Left hindlimb (tissue), 1 donor: ENCODE measurements at places on chromosomes 6 and 20.

DNA sequence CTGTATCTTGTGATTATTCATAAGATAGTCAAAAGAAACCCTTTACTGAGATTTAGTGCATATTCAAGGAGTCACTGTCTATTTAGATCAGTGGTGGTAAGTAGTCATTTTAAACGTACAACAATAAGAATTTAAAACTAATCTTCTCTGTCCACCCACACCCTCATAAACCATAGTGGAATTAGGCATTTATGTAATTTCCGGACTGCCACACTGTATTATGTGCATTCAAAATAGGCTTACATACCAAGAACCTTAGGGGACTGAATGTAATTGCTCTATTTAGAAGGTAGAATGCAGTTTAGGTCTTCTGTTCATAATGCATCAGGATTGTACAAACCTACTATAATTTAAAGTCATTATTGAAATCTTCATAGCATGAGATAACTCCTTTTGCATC, 685.4 kb downstream of the TENT5A start:
- DNase-seq = no peak

GRCh38 chr6:140970485-140970884, 1162.2 kb upstream of the GJE1 start:
- DNase-seq = no peak

GRCh38 chr20:59146780-59147565, 16.6 kb upstream of the ZNF831 start:
- no peak for DNase-seq

DNA sequence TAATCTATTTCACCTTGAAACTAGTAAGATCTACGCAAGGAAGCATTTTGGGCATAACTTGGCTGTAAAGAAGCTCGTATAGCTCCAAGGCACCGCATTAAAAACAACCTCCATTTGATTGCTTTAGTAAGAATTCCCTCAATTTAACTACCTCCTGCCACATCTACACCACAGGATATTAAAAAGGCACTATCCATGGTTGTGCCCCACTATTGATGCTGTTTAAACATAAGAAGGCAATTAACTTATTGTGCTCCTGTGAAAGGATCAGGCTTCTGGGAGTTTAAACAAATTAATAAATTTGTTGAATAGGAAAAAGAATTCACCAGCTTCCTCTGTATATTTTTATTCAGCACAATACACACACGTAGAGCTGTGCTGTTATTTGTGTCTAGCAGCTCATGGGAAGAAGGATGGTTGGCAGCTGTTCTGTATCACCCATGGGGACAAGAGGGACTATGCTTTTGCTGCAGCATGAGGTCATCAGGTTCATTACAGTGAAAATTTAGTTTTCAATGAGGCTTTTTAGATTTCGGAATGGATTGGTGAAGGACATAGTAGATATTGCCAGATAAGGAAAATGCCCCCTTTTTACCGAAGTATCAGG, 513.3 kb downstream of the HAO1 start:
- DNase-seq = no peak

DNA sequence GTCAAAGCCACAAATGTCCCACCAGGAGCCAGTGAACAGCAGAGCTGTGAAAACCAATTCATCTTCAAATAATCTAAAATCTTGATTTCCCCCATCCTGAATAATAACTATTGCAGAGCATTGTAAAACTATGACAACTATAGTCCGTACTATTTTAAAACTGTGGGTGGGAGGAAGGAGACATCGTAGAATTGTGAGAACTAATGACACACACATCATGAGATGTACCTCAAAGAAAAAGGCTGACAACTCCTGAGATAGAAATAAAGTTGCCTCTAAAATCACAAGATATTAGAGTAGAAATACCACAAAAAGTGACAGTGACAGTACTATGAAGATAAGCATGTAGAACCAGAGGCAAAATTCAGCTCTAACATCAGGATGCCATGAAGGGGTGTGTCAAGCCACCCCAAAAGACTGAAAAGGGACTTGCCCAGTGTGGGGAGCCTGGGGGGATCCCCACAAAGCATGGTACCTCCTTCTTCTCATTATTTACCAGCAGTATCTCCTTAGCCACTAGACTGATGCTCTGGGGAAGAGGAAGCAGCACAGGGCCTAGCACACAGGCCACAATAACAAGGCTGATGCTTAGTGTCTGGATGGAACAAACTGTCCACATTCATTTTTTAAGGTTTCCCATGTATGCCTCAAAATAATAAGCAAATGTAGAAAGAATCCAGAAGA, 13.4 kb downstream of the NAPB start:
- DNase-seq = no peak

DNA sequence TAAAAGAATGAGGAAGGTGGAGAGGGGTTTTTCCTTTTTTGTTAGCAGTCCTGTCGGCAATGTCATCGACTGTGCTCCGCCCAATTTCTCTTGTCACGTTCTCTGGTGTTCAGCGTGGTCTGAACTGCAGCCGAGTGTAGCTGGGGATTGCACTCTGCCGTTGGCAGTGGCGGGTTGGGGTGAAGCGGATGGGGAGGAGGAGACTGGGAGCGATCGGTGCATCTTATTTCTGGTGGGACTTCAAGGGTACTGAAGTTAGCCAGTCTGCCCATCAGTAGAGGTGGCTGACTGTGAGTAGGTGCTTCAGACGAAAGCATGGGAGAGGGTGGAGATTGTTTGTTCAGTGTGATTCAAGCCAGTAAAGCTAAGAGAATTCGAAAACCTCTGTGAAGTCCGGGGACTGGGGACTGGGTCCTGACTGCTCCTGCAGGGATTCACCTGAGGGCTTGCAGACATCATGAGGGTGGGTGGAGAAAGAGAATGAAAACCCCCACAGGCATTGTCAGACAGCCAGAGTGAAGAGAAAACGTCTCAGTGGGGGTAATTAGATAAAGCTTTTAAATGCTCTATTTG, 5.1 kb downstream of the RREB1 start:
- no peak for DNase-seq

GRCh38 chr20:23349338-23350195, 1.0 kb upstream of the NXT1 start:
- peak; percentile 92 for DNase-seq

GRCh38 chr20:4638826-4639225, 82.9 kb upstream of the PRND start:
- DNase-seq = no peak

GRCh38 chr6:36853325-36853724, 14.1 kb upstream of the CPNE5 start:
- DNase-seq = no peak

- no peak for DNase-seq
Observed at GRCh38 chr20:23766531-23766930, 15.8 kb upstream of the CST1 start.

- DNase-seq = no peak
Observed at GRCh38 chr6:153568628-153569027, 437.5 kb upstream of the RGS17 start.

- DNase-seq = no peak
Observed at GRCh38 chr6:95228636-95229035, 348.7 kb upstream of the MANEA start.

GRCh38 chr6:6439778-6440177, 119.3 kb upstream of the F13A1 start:
- DNase-seq = no peak

GRCh38 chr6:41373919-41374617, 38.7 kb downstream of the NCR2 start:
- DNase-seq = no peak

DNA sequence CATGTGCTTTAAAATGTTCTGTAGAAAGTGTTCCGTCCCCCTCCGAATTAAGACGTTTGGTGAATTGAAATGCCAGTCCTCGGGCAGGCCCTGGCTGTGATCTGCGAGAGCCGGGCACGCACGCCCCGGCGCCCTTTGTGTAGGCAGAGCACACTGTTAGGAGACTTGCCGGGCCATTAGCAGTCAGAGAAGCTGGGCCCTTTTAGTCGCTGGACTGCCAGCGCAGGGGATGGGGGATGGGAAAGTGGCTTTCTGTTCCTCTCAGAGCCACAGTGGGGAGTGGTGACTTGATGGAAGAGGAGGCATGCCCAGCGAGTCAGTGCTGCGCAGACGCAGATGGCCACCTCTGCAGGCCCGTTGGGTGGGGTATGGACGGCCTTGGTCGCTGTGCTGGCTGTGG, 2.2 kb downstream of the PPP1R3G start:
- no peak for DNase-seq

DNA sequence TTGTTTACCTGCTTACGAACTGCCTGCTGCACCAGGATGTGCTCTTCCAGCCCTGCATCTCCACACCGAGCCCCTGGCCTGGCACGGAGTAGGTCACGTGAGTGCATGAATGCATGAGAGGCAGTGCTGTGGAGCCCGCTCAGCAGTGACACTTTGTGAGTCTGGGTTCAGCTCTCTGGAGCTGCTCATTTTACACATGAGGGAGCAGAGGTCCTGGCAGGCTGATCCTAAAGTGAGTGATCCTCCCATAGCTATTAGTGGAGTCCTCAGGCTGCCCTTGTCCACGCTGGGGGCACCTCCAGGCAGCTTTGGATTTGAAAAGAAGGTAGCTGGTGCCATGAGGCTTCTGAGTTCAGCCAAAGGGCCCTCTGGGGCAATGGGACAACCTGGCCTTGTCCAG, 64.2 kb downstream of the EDN3 start:
- DNase-seq = no peak

DNA sequence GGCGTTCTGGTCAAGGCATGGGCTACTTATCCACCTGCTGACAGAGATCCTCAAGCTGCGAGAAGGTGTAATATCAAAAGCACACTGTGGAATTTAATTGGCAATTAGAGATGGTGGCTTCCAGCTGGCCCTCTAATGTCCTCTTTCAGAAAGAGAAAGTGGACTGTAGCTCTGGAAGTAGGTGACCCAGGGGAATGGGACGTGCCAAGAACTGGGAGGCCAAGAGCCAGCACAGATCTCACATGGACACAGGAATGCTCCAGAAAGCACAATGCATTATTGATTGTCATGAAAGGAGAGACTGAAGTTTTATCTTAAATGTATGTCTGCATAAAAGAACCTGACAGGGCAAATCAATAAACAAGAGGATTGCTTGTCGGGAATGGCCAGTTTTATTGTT, 198.6 kb upstream of the CDH4 start:
- no peak for DNase-seq

- DNase-seq = no peak
Observed at GRCh38 chr20:48215536-48215935, 430.3 kb upstream of the SULF2 start.

DNA sequence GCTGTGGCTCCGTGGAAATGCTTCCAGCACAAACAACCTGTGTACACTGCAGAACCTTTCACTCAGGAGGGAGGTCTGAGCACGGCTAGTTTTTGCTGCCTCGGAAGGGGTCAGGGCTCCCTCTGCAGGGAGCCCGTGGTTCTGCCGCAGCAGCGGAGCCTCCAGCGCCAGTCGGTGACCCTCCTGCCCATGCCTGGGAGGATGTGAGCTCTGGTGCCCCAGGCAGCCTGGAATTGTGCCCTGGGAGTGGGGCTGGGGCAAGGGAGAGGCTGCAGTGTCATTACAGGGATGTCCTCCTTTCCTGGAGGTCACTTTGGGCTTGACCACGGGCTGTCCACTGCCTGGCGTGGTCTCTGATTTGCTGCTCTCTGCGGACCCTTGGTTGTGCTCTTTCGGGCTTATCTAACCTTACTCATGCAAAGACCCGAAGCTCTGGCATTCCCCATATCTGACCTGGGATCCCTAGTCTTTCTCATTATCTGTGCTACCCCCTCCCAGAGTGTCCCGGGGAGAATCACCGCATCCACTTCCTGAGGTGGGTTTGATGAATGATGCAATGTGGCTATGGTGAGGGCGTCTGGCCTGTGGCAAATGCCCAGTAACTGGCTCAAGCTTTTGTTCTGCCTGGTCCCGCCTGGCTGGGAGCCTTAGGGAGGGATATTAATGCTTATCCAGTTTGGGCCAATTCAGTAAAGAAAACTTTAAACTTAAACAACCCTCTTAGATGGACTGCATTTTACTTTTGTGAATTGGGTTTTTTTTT, 59.6 kb upstream of the TAGAP start:
- no peak for DNase-seq

DNA sequence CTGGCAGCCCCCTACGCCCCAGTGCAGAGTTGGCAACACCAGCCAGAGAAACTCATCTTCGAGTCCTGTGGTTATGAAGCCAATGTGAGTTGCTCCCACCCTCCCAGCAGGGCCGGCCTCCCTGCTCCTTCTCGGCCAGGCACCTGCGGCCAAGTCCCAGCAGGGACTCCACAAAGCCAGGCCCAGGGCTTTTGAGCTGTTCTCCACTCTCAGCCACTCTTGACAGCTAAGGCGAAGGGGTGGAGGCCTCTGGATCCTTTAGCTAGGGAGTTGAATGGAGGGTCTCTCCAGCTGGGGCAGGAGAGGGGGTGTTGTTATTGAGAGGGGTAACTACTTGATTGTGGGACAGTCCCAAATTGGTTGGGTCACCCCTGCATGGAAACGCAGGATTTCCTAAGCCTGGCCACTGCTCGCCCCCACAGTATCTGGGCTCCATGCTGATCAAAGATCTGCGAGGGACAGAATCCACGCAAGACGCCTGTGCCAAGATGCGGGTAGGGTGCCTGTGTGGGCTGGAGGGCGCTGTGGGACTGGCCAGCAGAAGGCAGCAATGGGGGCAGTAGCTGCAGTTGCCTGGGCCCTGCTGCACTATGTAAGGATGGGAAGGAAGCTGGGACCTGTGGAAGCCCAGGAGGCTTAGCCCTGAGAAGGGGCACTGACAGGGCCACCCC, 58.3 kb downstream of the TCP11 start:
- no peak for DNase-seq

DNA sequence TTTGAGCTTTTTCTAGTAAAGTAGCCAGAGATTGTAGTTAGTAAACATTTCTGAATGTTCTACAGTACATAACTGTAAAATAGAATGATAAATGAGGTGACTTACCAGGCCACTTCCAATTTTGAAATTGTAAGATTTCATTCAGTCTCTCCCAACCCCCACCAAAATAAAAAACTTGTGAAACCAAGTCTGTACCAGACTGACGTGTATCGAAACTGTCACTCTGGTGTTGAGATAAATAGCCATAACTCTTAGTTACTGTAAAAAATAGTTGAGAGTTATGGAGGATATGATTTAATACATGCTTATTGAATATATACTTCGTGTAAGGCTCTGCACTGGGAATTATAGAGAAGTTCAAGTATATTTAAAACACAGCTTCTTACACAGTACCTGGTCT, 455.7 kb downstream of the PLCB1 start:
- no peak for DNase-seq

- DNase-seq = no peak
Observed at GRCh38 chr6:138655828-138656227, 117.7 kb upstream of the CCDC28A start.

GRCh38 chr20:1711826-1712601, 54.4 kb upstream of the SIRPG start:
- DNase-seq = no peak
